Regular cardiac myocyte (primary cell): ENCODE measurements at places on chromosomes 12 and 14. TPM values are rescaled to one million over a fixed set of nuclear protein-coding genes. Genes with fewer than 3 reads are reported as not detected.

The GARIN6 gene
- total RNA-seq = not detected in 2 replicates

The OVCH1 gene
- total RNA-seq = under 0.01 and 0.28 TPM in 2 replicates

The BMAL2 gene
- total RNA-seq = 29.9 and 80.3 TPM in 2 replicates

The KRT72 gene
- total RNA-seq = not detected in 2 replicates

The TBX5 gene
- under 0.01 and 0.85 TPM in 2 replicates for total RNA-seq

The IL26 gene
- under 0.01 TPM in 1 of 2 replicates, not detected in the other for total RNA-seq

The GNG2 gene
- total RNA-seq = 7.7 and 22.6 TPM in 2 replicates

The SLCO1B1 gene
- total RNA-seq = not detected in 2 replicates

The PTHLH gene
- 4.2 and 10.2 TPM in 2 replicates for total RNA-seq

The ZCCHC8 gene
- 12.3 and 12.7 TPM in 2 replicates for total RNA-seq

The P2RX7 gene
- under 0.01 and 1.1 TPM in 2 replicates for total RNA-seq

The PTPRQ gene
- total RNA-seq = 0.38 and 0.56 TPM in 2 replicates

The PIWIL1 gene
- not detected in 2 replicates for total RNA-seq
